ENCODE measurements at places on chromosomes 6 and 20.

DNA sequence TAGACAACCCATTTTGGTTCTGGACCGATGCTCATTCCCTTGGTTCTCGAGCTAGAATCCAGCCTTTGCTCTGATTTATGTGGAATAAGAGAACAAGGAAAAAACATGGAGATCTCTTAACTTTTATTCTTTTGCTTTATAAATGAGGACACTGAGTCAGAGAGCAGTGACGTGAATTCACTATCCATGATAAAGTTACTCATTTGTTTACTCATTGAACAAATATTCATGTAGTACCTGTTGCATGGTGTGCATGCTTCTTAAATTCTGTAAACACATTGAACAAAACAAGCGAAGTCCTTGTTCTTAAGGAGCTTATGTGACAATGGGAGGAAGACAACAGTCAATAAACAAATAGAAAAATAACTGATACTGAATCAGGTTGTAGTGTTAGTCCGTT lies 56.9 kb downstream of the BMP2 start:
- DNase-seq = no peak

DNA sequence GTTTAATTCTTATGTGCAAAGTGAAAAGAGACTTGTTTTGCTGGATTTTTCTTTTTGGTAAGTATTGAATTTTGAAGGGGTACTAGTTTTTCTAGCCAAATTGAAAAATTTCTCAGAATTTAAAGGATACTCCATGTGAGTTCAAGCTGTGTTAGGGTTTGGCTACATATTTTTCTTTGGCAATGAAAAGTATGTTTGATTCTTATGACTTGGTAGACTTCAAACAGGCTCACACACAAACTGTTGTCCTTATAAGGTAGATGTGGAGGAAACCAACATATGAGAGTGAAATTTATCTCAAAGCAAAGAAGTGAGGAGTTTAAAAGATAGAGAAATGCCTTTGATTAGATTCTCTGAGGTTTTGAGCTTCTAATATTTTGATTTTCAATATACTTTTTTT lies 356.7 kb downstream of the BCKDHB start:
- DNase-seq = no peak

DNA sequence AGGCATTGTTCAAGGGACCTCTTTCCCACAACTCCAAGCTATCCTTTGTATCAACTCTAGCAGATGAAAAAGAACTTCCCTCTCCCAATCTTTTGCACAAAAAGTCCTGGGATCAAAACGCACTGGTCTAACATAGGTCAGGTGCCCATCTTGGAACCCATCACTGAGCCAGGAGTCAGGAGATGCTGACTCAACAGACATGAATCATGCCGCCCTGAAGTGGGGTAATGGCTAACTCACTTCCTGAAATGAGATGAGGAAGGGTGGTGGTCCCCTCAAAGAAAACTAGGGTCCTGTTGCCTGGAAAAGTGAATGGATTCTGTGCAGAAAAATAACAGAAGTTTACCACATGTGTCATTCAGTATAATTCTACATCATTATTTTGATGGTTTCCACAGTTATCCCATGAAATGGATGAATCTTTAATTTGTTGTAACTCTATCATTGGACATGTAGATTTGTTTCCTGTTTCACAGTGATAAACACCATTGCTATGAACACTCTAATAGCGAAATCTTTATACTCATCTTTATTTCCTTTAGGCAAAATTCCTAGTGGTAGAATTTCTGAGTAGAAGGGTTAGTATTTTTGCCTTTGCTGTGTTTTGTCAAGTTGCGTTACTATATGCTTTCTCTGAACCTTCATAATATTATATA lies 151.3 kb downstream of the SLC16A10 start:
- DNase-seq = no peak

GRCh38 chr6:89505847-89506246 lies 72.9 kb downstream of the ANKRD6 start:
- DNase-seq = no peak

DNA sequence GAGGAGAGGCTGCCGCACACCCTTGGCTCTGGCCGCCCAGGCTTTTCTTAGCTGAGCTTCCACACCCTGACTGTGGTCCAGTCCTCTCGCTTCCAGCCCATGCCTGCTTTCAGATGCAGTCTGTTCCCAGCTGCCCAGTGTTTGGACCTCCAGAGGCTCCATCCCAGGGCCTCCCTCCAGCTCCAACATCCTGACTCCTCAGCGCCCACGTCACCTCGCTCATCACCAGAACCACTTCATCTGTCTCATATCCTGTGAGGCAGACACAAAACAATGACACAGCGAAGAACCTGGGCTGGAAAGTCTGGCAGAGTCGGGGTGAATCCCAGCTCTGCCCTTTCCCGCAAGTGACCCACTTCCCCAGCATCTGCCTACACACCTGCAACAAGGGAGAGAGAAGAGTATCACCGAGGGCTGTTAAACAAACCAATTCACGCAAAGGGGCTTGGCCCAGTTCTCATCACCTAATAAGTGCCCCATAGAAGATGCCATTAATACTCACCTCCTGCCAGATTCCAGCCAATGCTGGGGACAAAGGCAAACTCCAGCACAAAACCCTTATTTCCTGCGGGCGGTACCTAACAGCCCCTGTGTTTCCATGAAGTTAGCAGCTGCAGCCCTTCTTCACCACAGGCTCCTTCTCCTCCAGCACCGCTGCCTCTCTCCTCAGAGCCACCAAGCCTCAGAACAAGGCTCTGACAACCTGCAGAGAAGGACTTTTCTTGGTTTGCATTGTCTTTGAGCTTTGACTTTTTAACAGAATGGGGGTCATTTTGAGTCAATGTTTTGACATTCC lies 133.4 kb upstream of the CDH4 start:
- DNase-seq = no peak

GRCh38 chr6:163165922-163166321 lies 248.6 kb upstream of the QKI start:
- no peak for DNase-seq

DNA sequence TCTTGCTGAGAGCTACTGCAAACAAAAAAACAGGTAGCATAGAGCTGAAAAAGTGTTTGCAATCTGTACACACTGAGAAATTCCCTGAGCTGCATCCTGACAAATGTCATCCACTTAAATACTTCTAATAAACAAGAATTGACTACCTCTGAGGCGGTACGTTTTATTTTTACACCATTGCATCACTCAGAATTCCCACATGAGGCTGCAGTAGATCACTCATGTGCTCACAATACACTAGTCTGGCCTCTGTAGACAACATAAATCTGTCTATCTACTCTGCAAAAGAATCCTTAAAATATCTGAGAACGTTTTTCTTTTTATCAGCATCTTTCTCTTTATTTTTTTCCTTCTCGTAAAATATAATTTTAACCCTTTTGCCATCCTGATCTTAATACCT lies 661.4 kb downstream of the EPHA7 start:
- DNase-seq = no peak
